ENCODE measurements at places on chromosomes 4 and X.

- DNase-seq = peak; percentile 92
These were observed at the start of gene UPF3B for GRCh38 chrX:119852382-119853353. Gene UPF3B (minus strand): TSS chrX:119852963. CDS start chrX:119852928, 35 bp downstream.

GRCh38 chr4:128483041-128483440, 195.4 kb upstream of the PGRMC2 start:
- no peak for DNase-seq

- no peak for DNase-seq
These were observed 347.4 kb upstream of the FGF13 start for GRCh38 chrX:139058831-139059495.

- no peak for DNase-seq
These were observed 383.5 kb downstream of the KLHL4 start for GRCh38 chrX:87901060-87901459.

GRCh38 chr4:109665783-109666485, 37.3 kb downstream of the CASP6 start:
- DNase-seq = no peak

GRCh38 chrX:150478496-150479492, 89.6 kb upstream of the MTM1 start:
- DNase-seq = peak; percentile 24

DNA sequence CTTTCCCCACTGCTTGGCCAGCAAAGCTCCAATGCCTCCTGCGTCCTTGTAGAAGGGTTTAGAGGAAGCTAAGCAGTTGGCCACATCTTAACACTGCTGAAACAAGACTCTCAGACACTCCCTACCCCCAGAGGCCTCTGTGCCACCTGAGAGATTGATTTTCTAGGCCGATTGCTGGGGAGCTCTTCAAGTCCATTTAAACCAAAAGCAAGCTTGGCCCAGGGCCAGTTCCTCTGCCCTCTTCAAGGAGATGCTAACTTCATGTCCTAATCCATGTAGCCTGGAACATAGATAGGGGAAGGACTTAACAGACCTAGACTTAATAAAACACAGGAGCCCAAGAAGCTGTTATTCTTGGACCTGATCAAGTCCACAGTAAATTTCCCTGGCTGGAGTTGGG, 27.2 kb upstream of the FMR1NB start:
- DNase-seq = no peak

Data from activated naive CD4-positive, alpha-beta T cell treated with anti-CD3 and anti-CD28 coated beads, Interleukin-2, amount 50 U/mL, for 16 hours (primary cell).